Activated CD8-positive, alpha-beta T cell treated with anti-CD3 and anti-CD28 coated beads, Interleukin-2, amount 10 ng/mL, durations not matched to agents 7 days and 5 days (primary cell): ENCODE measurements at places on chromosomes 16 and 17.

- no peak overlapping the region for H3K4me3 ChIP-seq
- H3K36me3 ChIP-seq, result no peaks in the 10 kb centered on the region
- DNase-seq, result peak; percentile 68
These were observed 426.7 kb upstream of the MAF start for GRCh38 chr16:80027007-80027965.

GRCh38 chr17:19497624-19498023 lies 36.0 kb upstream of the SLC47A1 start:
- H3K27ac ChIP-seq, result no peak overlapping the region
- H3K4me1 ChIP-seq, result peaks cover under 1% of the 10 kb centered on the region
- peaks cover 8% of the 10 kb centered on the region for H3K27me3 ChIP-seq
- no peaks in the 10 kb centered on the region for H3K36me3 ChIP-seq

GRCh38 chr17:64200080-64201032 lies 62.7 kb downstream of the TEX2 start:
- no peak for DNase-seq
- H3K27ac ChIP-seq, result no peak overlapping the region
- H3K4me3 ChIP-seq, result no peak overlapping the region
- peaks cover 12% of the 10 kb centered on the region for H3K36me3 ChIP-seq
- H3K27me3 ChIP-seq, result no peaks in the 10 kb centered on the region

GRCh38 chr16:67027046-67027445 lies 1.9 kb upstream of the CBFB start:
- H3K36me3 ChIP-seq, result peaks cover 21% of the 10 kb centered on the region
- H3K4me1 ChIP-seq, result peaks cover 51% of the 10 kb centered on the region
- H3K4me3 ChIP-seq, result peak overlapping the region; percentile 39
- peak; percentile 20 for DNase-seq
- H3K27me3 ChIP-seq, result no peaks in the 10 kb centered on the region
- peak overlapping the region; percentile 39 for H3K27ac ChIP-seq

- no peak for DNase-seq
- H3K27me3 ChIP-seq, result no peaks in the 10 kb centered on the region
- H3K4me1 ChIP-seq, result no peaks in the 10 kb centered on the region
- no peak overlapping the region for H3K4me3 ChIP-seq
- no peak overlapping the region for H3K27ac ChIP-seq
These were observed 82.1 kb downstream of the OR1D5 start for GRCh38 chr17:2981325-2981724.

GRCh38 chr16:9097266-9098219 lies 6.1 kb downstream of the HAPSTR1 start:
- DNase-seq, result no peak
- peaks cover 85% of the 10 kb centered on the region for H3K36me3 ChIP-seq
- H3K4me1 ChIP-seq, result peaks cover 73% of the 10 kb centered on the region
- H3K27me3 ChIP-seq, result no peaks in the 10 kb centered on the region

DNA sequence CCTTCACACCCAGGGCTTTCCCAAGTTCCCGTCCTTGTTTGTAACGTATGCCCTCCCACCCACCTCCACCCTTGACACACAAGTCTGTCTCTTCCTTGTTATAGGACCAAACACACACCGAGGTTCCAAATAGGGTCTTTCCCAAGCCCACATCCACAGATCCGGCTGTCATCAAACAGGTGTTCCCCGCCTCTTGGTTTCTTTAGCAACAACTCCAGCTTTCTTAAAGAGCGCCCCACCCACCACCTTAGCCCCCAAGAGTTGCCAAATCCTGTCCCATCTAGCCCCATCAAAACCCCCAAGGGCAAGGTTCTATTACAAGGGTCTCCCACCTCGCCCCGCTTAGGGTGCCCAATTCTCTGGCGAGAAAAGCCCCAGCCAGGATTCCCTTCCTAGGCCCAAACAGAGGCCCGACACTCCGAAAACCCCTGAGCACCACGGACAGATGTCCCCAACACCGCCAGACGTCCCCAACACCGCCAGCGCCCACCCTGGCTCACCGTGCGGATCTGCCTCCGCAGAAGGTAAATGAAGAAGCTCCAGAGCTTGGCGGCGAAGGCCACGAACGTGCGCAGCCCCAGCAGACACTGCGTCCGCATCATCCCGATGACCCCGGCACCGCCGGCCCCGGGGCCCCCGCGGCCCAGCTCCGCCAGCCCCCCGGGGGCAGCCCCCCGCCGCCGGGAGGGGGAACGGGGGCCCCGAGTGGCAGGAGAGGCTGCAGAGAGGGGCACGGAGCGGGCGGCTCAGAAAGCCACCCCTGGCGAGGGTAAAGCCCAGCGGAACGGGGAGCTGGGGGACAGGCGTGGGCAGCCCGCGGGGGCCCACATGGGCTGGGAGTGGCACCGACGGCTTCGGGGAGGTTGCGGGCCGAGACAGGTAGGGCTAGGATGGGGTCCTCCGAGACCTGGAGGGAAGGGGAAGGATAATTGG lies 573 bp downstream of the CTDNEP1 start:
- H3K4me3 ChIP-seq, result peak overlapping the region; percentile 83
- peaks cover 50% of the 10 kb centered on the region for H3K4me1 ChIP-seq
- peaks cover 44% of the 10 kb centered on the region for H3K36me3 ChIP-seq
- peak; percentile 42 for DNase-seq
- H3K27ac ChIP-seq, result peak overlapping the region; percentile 100
